ENCODE measurements at places on chromosomes 3 and 15.

DNA sequence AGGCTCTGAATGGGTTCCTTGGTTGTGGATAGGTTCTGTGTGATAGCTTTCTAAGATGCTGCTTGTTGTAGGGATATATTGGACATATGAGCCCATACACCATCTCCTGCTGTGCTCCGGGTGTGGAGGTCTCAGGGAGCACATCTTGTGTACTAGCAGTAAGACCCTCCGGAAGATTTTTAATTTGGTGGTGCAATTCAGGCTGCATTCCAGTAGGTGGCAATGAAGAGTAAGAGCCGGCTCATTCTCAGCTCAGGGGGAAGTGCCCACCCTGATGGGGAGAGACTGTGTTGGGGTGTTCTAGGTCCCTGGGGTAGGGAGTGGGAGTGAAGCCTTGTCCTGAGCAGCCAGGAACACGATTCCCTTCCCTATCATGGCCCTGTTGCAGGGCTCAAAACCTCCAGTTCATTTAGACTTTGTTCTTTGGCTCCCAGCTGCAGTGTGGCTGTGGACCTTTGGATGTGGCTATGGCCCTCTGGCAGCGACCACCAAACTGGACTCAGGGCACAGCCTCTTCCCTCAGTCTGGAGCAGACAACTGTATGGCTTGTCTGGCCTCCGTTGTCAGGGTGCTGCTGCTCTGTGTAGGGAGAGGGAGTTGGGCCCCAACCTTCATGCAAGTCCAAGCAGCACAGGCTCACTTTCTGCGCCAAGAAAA is 104.7 kb downstream of the UNC13C start:
- H3K4me1 ChIP-seq: no peaks in the 10 kb centered on the region
- H3K4me3 ChIP-seq: no peak overlapping the region
- H3K27ac ChIP-seq: no peak overlapping the region
- no peak for DNase-seq
- H3K36me3 ChIP-seq: no peaks in the 10 kb centered on the region

DNA sequence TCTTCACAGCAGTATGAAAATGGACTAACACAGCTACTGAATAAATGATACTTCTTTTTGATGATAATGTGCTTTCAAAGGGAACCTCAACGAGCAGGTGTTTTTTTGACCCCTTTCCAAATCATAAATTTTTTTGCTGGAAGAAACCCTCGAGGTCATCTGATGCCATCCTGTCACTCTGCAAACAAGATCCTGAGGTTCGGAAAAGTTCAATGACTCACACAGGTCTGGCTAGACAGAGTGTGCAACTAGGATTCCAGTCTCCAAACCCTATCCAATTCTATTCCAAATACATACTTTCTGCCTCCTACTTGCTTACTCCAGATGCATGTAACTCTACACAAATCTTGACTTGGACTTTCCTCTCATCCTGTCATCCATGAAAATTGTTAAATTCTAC is 124.7 kb downstream of the NEDD4 start:
- no peaks in the 10 kb centered on the region for H3K4me1 ChIP-seq
- no peak overlapping the region for H3K4me3 ChIP-seq
- H3K36me3 ChIP-seq: no peaks in the 10 kb centered on the region

DNA sequence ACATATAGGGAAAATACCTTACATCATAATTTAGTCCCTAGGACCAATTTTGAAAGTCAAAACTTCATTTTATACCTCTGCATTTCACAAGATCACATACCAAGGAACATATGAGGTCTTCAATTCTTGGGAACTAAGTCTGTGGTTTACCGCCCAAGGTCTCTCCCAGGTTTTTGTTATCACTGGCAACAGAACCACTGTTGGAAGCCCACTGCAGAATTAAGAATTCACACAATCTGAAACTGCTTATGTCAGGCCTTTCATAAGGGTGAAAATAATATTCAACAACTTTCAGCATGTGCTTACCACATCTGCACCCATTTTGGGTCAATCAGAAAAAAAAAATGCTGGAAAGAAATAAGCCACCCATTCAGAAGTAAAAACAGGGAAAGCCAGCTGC is 107.2 kb upstream of the MME start:
- H3K36me3 ChIP-seq: no peaks in the 10 kb centered on the region
- DNase-seq: no peak
- no peaks in the 10 kb centered on the region for H3K4me1 ChIP-seq
- H3K4me3 ChIP-seq: no peak overlapping the region
- no peaks in the 10 kb centered on the region for H3K27me3 ChIP-seq
- H3K27ac ChIP-seq: no peak overlapping the region

- no peak overlapping the region for H3K4me3 ChIP-seq
- no peaks in the 10 kb centered on the region for H3K4me1 ChIP-seq
- no peaks in the 10 kb centered on the region for H3K27me3 ChIP-seq
- no peak overlapping the region for H3K27ac ChIP-seq
- H3K36me3 ChIP-seq: no peaks in the 10 kb centered on the region
- DNase-seq: no peak
These were observed 25.4 kb downstream of the ALS2CL start for GRCh38 chr3:46668116-46668515.

GRCh38 chr3:36211652-36211999 is 168.7 kb upstream of the STAC start:
- no peak overlapping the region for H3K27ac ChIP-seq
- H3K4me3 ChIP-seq: no peak overlapping the region
- H3K36me3 ChIP-seq: no peaks in the 10 kb centered on the region
- DNase-seq: no peak
- no peaks in the 10 kb centered on the region for H3K27me3 ChIP-seq

DNA sequence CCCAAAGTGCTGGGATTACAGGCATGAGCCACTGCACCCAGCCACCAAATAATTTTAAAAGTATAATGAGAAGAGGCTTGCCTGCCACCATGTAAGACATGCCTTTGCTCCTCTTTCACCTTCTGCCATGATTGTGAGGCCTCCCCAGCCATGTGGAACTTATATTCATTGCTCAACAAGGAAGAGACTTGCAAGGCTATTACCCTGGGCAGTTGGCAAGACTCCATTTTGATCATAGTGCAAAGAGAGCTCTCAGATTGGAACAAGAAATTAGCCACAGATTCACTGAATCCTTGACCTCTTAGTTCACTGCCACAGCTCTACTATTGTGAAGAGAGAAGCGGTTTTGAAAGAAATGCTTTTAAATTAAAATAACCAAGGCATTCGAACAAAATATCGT is 6.1 kb downstream of the SCAP start:
- H3K4me3 ChIP-seq: no peak overlapping the region
- DNase-seq: no peak
- H3K27me3 ChIP-seq: no peaks in the 10 kb centered on the region
- H3K27ac ChIP-seq: no peak overlapping the region
- peaks cover 24% of the 10 kb centered on the region for H3K36me3 ChIP-seq

DNA sequence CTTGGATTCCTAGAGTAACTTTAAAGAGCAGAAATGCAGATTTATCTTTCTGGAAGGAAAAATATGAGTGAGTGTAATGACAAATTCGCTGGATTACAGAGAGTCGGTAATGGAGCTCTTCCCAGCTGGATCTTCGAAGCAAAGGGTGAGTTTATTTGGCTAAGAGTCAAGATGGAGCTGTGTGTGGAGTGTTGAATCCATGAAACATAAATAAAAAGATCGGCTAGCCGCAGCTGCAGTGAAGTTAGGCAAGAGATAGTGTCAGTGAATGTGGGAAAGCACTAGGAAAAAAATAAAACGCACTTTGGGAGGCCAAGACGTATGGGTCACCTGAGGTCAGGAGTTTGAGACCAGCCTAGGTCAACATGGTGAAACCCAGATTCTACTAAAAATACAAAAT is 10.3 kb downstream of the NAALADL2 start:
- H3K4me3 ChIP-seq: no peak overlapping the region
- H3K27ac ChIP-seq: no peak overlapping the region
- no peaks in the 10 kb centered on the region for H3K36me3 ChIP-seq
- no peaks in the 10 kb centered on the region for H3K4me1 ChIP-seq
- no peaks in the 10 kb centered on the region for H3K27me3 ChIP-seq

GRCh38 chr15:42737529-42738328 is 801 bp upstream of the CDAN1 start:
- H3K27ac ChIP-seq: peak overlapping the region; percentile 65
- H3K27me3 ChIP-seq: no peaks in the 10 kb centered on the region
- H3K36me3 ChIP-seq: peaks cover 12% of the 10 kb centered on the region
- H3K4me1 ChIP-seq: peaks cover 7% of the 10 kb centered on the region

- H3K4me3 ChIP-seq: no peak overlapping the region
- H3K27ac ChIP-seq: no peak overlapping the region
- peaks cover 8% of the 10 kb centered on the region for H3K27me3 ChIP-seq
- no peaks in the 10 kb centered on the region for H3K36me3 ChIP-seq
These were observed 137.9 kb upstream of the TP63 start for GRCh38 chr3:189493271-189493670.

Measured in activated T-helper 1 cell treated with anti-CD3 and anti-CD28 coated beads, Interleukin-12 subunit alpha, Interleukin-12 subunit beta, Interleukin-2, Interleukin-4 antibody, amounts not matched to agents 30 ng/mL and 10 ng/mL and 1 ng/mL, durations not matched to agents 14 hours and 24 hours and 36 hours (primary cell).